MCF 10A (cell line): ENCODE measurements at places on chromosomes 13 and 19. TPM values are rescaled to one million over a fixed set of nuclear protein-coding genes. Genes with fewer than 3 reads are reported as not detected.

DNA sequence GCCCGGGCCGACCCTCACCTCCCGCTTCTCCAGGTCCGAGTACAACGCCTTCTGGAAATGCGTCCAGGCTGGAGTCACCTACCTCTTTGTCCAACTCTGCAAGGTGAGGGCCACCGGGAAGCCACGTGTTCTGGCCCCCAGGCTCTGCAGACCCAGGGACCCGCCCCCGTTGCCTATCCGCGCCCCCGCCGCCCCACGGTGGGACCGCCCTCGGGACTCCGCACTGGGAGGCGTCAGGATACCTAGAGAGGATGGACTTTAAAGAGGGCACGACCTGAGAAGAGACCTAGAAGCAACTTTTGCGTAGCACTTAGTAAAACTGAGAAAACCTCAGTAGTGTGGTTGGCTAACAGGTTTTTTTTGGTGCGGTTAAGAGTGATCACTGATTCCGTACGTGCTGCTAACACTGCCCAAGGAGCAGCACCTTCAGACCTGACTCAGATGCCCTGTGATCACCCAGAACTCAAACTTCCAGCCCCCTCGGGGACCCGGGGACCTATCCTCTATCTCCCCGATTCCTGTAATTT lies 492 bp downstream of the TMEM147 start:
- peak; percentile 46 for DNase-seq

EDNRB gene
- not detected in 2 replicates for total RNA-seq

- DNase-seq = no peak
Measured at GRCh38 chr13:75787249-75787928, 151.3 kb downstream of the LMO7 start.

DNA sequence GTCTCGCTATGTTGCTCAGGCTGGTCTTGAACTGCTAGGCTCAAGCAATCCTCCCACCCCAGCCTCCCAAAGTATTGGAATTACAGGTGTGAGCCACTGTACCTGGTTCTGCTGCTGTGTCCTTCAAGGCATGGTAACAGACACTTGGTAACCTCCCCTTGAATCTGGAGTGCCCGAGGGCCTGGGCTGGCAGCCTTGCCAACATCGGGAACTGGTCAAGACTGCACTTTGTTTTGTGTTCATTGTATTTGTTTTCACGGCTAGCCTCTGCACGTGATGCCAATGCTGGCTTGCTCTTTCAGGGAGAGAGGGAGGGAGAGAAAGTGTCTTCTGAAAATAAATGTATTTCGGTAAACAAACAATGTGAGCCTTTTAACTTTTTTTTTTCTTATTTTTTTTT lies 12.0 kb downstream of the CERS4 start:
- peak; percentile 50 for DNase-seq

DNA sequence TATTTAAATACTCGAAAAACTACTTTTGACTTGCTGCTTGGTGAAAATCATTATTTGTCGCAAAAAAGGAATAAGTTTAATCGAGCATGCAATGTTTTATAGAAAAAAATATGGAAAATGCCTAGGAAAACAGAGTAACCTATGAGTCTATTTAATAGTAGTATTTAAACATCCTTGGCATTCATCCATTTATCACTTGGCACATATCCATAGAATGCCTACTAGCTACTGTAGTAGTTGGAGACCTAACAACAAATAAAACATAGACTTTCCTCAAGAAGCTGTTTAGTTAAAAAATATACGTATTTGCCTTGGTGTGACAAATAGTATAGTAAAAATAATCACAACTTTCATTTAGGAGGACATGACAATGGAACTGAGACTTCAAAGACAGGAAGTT lies 302.1 kb downstream of the DIAPH3 start:
- DNase-seq = no peak

ZNF284 gene
- total RNA-seq = 2.5 and 3.8 TPM in 2 replicates

- peak; percentile 67 for DNase-seq
Measured at GRCh38 chr13:98746968-98747367, 5.5 kb downstream of the SLC15A1 start.

DNA sequence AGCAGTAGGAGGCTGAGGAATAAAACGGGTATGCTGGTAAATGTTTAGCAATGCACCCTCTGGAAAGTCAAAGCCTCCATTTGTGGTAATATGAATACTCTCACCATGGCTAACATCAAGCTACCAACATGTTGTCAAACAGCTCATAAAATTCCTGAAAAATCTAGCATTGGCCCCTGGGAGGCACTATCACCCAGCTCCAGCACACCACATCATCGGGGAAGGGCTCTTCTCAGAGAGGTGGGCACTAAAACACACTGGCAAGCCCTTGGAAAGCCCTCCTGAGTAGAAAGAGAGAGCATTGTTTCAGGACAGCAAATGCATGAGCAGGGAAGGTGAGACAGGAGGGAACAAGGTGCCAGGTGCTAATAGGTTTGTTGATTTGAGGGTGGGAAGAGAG lies 53.9 kb upstream of the FLT1 start:
- DNase-seq = no peak
